ENCODE measurements at places on chromosomes 7 and 10.

DNA sequence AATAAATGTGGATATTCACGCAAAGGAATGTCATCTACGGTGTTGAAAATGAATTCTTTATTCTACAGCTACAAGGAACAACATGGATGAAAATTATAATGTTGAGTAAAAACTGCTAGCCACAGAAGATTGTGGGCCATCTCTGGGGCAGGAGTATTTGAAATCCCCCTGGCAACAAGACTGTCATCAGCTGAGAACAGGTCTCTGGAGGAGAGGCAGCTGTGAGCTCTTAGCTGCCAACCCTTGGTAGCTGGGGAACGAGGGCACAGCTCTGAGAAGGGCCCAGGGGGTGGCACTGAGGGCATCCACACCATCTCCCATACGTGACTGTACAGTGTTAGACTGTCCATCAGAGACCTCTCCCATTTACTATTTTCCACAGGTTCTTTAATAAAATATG is 340.1 kb upstream of the MGMT start:
- no peak for DNase-seq

GRCh38 chr7:139640681-139641080 is 117.2 kb downstream of the CLEC2L start:
- DNase-seq = no peak

- DNase-seq = no peak
These were observed 54.2 kb upstream of the TARP start for GRCh38 chr7:38327637-38328036.

DNA sequence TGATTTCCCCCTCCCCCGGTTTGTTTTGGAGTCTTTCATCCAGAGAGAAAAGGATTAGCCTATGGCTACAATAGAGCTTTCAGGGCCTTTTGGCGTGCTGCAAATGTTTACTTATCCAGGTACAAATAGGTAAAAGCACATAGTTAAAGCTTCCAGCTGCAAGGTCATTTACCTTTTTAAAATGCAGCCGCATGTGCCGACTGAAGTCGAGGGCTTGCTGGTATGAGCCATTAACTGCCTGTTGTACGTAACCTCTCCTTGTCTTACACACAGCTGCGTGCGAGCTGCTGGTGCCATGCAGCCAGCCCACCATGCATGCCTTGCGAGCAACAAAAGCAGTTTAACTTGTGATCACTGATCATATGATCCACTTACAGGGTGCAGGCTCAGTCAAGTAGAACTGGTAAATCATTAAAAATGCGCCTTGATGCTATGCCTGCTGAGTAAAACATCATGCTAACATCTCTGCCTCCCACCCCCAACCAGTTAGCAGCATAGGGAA is 866.4 kb downstream of the LRMDA start:
- no peak for DNase-seq

DNA sequence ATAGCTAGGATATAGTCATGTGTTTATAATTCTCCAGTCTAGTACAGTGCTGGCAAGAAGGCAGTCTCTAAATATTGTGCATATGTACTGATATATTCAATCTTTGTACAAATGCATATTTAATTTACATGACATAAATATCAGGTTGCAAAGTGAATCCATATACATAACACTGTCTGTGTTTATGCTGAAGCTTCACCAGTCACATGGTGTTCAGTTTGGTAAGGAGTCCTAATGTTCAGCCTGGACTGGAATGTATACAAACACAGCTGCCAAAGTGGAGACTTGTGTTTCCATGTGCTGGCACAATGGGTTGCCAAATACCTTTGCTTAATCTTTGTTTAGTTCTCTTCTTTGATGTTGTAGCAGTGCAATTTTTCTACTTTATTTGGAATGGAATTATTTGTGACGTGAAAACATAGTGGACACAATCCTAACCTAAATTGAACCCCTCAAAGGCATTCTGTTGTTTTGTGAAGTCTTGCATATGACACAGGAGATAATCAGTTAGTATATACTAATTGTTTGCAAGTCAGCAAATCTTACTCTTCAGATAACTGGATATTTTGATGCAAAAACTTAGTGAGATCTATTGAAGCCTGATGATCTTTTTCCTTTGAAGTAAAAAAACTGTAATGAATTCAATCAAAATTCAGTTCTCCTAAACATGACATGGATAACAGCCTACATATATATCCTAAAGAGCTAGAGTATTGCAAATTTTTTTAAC is 17.3 kb upstream of the ARL4A start:
- no peak for DNase-seq

- DNase-seq = no peak
These were observed 767 bp upstream of the CYP26A1 start for GRCh38 chr10:93072713-93073538.

DNA sequence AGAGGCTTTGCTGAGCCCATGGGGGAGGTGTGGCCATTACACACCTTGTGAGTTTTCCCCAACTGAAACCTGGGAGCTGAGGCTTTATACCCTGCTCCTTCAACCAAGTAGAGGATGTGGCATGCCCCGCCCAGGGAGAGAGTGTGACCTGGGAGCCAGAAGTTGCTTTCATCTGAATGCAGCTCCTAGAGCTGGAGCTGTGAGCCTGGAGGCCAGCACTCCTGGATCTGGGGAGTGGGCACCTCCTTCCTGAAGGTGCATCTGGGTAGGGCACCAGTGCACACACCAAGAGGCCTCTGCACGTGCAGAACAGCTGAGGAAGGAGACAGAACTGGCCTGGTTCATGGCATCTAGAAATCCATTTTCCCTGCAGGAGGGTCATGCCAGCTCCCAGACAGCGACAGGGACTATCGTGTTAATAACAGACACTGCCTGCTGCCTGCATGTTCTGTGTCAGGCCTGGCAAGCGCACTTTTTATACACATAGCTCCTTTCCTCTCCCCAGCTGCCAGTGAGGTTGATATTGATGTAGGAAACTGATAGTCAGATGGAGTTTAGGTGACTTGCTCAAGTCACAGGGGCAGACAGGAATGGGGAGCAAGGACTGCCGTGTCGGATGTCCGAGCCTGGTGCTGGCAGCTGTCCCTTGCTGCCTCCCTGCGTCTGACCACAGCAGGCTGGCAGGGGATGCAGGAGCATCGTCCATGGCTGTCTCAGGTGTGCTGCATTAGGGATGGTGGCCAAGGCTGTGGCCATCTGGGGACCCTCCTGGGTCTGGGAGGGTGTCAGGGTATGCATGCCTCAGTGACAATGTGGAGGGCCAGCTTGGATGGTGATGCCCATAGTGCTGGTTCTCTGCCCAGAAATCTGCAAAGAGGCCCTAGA is 189.9 kb upstream of the CXCL12 start:
- no peak for DNase-seq

DNA sequence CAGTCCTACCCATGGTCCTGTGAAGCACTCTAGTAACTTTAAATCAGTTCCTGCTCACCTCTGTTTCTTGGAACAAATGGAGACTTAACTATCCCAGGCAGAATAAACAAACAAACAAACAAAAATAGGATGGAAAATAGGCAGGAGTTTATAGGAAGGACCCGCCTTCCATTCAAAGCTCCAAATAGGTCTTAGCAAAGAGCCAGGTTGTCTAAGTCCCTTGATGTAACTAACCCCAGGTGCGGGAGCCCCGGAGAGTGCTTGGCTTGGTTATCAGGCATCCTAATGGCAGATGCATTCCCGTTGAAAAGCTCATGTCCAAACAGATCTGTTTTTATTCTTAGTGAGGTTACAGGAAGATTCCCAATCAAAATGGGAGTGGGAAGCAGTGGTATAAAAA is 2.2 kb downstream of the IFIT2 start:
- DNase-seq = no peak

DNA sequence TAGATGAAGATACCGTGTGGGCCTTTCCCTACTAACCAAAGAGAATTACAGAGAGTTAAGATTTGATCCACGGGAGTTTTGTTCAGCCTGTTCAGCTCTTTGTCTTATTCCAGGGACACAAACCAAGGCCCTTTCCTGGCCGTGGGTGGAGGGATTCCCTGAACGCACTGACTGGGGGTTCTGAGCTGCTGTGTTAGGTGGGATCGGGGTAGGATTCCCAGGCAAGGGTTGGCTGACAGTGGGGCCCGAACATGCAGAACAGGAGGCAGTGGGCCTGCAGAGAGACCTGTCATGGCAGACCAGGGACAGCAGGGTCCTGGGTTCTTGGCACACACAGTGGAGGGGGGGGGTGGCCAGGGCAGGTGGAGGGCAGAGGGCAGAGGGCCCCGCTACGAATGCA is 89.5 kb upstream of the MKI67 start:
- no peak for DNase-seq

- DNase-seq = no peak
These were observed 48.3 kb downstream of the ADK start for GRCh38 chr10:74199315-74199714.

- no peak for DNase-seq
These were observed 55.8 kb downstream of the INPP5A start for GRCh38 chr10:132593389-132593788.

DNA sequence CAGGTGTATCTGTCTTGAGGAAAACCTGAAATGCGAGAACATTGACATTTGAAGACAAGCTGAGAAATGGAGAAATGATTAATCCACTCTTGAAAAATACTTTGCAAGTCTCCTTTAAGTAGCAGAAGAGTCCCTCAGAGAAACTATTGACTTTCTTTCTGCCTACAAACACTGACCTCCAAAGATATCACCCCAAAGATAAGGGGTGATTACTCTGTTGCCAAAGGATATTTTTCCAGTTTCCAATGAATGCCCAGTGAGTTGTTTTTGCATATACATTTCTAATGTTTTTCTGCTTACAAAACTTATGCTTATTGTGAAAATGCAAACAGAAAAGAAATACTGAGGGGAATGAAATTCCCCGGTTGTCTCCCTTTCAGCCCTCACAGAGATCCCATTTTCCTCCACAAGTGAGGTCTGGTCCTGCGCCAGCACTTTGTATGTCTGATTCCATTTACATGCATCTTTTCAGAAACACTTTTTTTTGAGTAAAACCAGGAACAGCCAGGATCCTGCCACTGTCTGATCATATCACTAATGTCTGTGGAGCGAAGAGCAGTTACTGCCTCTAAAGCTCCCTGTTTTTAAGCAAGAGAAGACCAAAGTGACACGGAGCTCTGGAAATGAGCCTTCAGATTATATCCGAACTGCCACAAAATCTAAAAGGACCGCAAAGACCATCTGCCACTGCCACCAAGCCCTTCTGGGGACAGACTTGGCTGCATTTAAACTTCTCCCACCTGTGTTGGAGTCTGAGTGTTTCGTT is 82.9 kb upstream of the PDCD4 start:
- DNase-seq = no peak

DNA sequence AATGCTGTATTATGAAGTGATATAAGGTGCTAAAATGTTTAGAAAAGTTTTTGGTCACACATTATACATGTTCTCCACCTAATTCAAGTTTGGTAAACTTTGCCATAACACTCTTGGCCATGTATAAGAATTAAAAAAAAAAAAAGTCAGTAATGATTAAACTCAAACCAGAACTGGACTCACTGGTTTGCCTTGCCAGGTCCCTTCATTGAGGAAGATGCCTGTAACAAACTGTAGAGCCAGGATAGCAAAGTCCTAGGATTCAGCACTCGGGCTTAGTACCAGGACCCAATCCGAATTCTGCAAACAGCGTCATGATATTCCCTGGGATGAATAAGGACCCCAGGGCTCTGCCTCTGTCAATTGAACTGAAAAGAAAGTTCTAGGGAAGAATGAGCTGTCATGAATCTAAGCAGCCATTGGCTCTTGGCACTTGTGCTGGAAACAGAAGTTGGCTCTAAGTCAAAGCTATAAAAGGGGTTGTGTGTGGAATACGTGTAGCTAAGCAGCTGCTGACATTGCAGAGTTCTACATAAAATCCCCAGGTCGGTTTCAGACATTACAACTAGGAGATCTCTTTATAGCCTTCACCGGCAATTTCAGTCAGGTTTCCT is 216.9 kb downstream of the C7orf25 start:
- no peak for DNase-seq

DNA sequence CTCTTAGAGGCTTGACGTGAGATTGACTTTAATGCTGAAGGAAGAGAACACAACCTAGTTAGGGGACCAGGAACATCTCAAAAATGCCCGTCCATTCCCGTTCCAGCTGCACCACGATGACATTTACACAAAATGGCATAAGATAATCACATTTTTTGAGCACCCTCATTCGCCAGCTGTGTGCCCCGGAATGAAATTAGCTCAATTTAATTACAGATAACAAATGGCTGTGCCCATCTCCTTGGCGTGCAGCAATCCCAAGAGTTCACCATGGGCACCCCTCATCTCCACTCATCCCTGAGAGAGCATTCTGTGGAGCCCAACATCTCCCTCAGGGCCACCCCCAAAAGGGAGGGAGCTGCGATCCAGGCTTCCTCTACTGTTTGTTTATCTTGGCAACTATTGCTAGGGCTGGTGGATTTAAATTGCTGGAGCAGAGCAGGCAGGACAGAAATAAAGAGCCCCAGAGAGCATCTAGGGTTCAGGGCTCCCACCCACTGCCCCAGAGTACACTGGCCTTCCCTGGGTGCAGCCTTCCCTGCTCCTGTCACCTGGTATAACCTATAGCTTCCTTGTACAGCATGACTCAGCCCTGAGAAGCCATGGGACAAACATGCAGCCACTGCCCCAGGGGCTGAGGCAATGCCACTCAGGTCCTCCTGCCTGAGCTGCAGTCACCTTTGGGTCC is 263.5 kb downstream of the ZEB1 start:
- no peak for DNase-seq

DNA sequence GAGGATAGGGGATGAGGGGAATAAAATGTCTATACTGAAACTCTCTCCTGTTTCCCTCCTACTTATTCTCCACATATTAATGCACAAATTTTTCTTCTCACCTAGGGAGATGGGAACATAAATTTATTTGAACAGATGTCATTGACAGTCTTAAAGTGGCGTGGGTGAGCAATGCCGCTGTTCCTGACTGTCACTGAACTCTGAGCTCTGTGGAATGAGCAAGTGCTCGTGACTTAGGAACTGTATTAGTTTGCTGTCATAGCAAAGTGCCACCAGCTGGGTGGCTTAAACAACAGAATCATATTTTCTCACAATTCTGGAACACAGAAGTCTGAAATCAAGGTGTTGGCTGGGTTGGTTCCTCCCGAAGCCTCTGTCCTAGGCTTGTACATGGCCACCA is 29.1 kb downstream of the INPP5F start:
- DNase-seq = no peak

DNA sequence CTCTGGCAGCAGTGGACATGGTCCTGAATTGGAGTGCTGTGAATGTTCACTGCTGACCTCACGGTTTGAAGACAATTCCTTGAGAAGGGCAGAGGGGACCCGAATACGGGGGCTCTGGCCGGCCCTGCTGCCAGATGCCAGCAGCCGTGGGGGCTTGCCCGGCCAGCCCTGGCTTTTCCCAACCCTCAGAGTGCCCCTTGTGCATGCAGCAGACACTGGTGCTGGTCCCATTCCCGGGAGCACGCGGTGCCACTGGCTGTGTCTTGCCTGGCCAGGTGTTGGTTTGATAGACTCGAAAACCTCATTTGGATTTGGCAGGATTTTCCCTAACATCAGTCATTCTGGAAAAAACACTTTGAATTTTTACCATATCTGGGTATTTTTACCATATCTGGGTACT is 49.1 kb downstream of the LHPP start:
- DNase-seq = no peak

GRCh38 chr10:86693275-86693674 is 25.0 kb downstream of the LDB3 start:
- DNase-seq = no peak
